ENCODE measurements at places on chromosomes 5 and 9. TPM values are rescaled to one million over a fixed set of nuclear protein-coding genes. Genes with fewer than 3 reads are reported as not detected.

DNA sequence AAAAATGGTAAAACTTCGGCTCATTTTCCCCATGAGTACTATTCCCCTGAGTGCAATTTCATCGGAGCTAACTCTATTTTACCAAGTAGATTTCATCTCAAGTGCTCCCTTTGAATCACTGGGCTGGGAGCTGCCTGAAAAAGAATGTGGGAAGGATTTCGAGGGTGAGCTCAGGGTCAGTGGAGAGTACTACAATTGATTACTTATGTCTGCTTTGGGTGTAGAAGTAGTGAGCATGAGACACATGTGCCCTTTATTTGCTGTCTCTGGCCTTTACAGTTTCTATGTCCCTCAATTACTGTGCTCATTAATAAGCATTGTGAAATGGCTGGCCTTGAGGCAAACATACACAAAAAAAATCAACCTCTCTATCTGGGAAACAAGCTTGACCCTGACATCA lies 172.7 kb upstream of the RFX3 start:
- DNase-seq: no peak
- H3K4me3 ChIP-seq: no peak overlapping the region
- no peaks in the 10 kb centered on the region for H3K4me1 ChIP-seq
- H3K27me3 ChIP-seq: no peaks in the 10 kb centered on the region
- no peaks in the 10 kb centered on the region for H3K36me3 ChIP-seq

DNA sequence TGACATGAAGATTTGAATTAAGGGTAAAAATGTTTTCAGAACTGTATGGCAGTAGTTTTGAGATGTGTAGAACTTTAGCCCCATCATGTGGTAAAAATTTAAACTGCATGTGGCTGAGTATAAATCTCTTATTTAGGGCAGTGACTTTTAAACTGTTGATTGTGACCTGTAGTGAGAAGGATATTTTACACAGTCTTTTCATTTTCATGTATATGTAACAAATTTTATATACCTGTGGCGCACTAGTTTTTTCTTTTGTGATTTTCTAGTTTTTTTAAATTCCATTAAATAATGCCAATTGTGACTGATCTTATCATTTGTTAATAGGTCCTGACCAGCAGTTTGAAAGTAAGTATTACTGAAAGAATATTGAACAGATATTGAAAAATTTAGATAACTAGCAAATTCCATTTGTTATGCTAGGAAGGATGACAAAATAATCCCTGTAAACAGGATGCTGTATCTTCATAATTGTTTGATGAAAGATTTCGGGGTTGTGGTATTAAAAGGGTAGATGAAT lies 47.2 kb downstream of the GPBP1 start:
- H3K27ac ChIP-seq: no peak overlapping the region
- peaks cover 10% of the 10 kb centered on the region for H3K4me1 ChIP-seq
- no peaks in the 10 kb centered on the region for H3K27me3 ChIP-seq

DNA sequence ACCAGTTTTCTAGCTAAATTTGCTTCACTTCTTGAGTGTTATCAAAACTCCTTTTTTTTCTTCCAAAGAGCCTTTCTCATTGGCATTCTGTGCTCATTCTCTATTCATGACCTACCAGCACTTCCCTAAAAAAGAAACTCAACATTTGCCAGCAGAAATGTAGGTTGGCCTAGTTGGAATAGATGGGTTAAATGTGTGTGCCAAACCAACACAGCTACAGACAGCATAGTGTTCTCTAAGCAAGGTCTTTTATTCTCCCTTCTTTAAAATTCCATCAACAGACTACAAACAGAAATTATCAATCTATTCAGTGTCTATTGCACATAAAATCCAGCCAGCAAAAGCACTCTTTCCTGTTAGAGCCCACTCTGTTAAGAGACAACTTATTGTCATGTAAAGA lies 255.8 kb upstream of the PUM3 start:
- H3K4me3 ChIP-seq: no peak overlapping the region
- no peaks in the 10 kb centered on the region for H3K4me1 ChIP-seq
- no peaks in the 10 kb centered on the region for H3K27me3 ChIP-seq
- no peak overlapping the region for H3K27ac ChIP-seq
- no peaks in the 10 kb centered on the region for H3K36me3 ChIP-seq

GRCh38 chr5:37478121-37478894 lies 99.2 kb downstream of the WDR70 start:
- no peak for DNase-seq
- no peaks in the 10 kb centered on the region for H3K27me3 ChIP-seq
- H3K4me3 ChIP-seq: no peak overlapping the region

DNA sequence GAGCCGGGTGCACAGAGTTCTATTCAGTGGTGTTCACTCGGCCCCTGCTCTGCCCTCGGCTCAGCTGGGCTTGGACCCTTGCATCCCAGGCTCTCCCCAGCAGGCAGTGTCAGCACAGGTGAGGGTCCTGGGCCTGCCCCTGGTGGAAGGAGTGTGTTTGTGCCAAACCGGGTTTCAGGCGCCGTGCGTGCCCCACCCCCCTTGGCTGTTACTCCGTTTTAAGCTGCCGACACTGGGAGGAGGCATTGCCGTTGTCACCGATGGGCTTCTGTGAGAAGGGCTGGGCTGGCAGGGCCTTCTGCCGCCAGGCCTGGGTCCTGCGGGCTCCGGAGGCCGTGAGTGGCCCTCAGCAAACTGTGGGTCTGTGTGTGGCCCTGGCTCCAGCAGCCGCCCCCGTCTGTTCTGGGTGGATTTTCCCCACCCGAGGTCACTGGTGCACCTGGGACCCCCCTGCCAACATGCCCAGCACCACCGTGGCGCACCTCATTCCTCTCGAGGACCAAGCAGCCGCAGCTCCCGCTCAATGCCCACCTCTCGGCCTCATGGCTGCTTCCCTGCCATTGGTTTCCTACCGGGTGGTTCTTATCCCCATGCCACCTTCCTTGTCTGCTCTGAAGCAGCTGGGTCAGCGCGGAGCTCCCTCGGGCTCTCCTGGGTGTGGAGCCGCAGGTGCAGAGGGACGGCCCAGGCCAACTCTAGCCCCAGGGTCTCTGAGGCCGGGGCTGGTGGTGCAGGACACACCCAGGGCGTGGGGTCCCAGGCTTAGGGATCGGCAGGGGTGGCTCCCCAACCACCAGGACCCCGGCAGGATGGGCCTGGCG lies 44.3 kb upstream of the EXOC3 start:
- H3K27me3 ChIP-seq: peaks cover 5% of the 10 kb centered on the region
- H3K27ac ChIP-seq: no peak overlapping the region
- no peaks in the 10 kb centered on the region for H3K36me3 ChIP-seq
- no peak overlapping the region for H3K4me3 ChIP-seq

DNA sequence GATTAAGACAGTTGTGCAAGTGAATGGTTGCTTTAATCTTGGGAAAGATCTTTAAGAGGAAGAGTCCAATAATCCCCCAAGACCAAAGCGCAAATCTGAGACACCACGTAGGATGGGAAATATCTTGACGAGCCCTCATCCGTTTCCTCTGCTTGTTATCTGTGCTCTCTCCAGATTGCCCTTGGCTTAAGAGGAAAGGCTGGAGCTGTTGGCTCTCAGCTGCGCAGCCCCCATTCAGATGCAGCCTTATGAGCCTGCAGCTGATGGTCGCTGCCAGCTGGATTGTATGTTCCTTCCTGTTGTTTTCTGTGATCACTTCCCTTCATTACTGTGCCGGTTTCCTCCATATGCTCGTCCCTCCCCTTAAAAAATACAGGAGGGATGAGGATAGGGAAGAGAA lies 47.7 kb downstream of the PWWP2A start:
- H3K27ac ChIP-seq: no peak overlapping the region
- no peak overlapping the region for H3K4me3 ChIP-seq
- H3K36me3 ChIP-seq: no peaks in the 10 kb centered on the region
- H3K27me3 ChIP-seq: no peaks in the 10 kb centered on the region
- H3K4me1 ChIP-seq: no peaks in the 10 kb centered on the region

MFAP3 gene
- total RNA-seq: 20.5 TPM

ADCY2 gene
- total RNA-seq: not detected

POLE3 gene
- 88.5 TPM for total RNA-seq

TAF11L5 gene
- total RNA-seq: not detected
